ENCODE measurements at places on chromosomes 3 and 15.

DNA sequence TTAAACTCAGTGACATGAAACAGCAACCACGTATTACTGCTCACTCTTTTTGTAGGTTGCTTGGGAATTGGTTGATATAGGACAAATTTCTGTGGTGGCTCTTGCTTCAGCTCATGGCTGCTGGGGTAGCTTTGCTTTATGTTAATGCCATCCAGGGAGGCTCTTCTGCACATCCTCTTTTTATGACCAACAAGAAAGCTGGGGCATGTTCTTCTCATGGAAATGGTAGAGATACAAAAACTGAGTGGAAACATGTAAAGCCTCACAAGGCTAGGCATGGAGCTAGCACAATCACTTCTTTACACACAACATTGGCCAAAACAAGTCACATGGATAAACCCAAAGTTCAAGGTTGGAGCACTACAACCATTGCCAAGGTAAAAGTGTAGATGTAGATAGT, 176.8 kb downstream of the NECTIN3 start:
- no peak for DNase-seq

DNA sequence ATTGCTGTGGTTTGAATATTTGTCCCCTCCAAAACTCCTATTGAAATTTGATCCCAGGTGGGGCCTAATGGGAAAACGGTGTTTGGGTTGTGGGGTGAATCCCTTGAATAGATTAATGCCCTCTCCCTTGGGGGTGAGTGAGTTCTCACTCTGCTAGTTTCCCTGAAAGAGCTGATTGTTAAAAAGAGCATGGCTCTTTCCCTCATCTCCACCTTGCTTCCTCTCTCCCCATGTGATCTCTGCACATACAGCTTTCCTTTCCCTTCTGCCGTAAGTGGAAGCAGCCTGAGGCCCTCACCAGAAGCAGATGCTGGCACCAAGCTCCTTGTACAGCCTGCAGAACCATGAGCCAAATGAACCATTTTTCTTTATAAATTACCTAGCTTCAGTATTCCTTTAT, 394.9 kb upstream of the WNT5A start:
- DNase-seq, result no peak

DNA sequence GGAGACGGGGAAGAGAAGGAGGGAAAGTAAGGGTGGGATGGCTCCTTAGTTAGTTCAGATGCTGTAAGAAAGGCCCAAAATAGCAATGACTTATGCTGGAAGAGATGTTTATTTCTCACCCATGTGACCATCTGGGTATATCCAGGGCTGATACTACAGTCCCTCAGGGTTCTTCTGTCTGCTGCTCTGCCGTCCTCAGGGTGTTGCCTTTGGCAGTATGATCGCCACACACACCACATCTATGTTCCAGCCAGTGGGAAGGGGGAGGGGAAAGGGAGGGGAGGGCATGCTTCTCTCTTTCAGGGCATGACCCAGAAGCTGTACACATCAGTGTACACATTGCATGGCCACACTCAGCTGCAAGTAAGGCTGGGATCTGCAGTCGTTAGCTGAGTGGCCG, 10.2 kb downstream of the CD276 start:
- DNase-seq, result no peak

DNA sequence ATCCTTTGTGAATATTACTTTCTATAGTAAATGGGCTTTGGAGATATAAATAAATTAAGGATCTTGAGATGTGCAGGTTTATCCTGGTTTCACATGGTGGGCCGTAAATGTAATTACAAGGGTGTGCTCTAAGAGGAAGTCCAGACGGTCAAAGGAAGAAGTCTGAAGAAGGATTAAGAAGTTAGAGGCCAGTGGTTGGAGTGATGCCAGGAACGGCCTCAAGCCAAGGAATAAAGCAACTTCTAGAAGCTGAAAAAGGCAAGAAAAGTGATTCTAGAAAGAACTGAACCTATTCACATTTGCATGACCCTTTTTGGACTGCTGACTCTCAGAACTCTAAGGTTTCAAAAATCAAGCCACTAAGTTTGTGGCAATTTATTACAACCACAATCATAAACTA, 981.3 kb upstream of the ALCAM start:
- DNase-seq, result no peak

- DNase-seq, result no peak
Measured at GRCh38 chr3:118938183-118938961, 96.3 kb downstream of the IGSF11 start.

DNA sequence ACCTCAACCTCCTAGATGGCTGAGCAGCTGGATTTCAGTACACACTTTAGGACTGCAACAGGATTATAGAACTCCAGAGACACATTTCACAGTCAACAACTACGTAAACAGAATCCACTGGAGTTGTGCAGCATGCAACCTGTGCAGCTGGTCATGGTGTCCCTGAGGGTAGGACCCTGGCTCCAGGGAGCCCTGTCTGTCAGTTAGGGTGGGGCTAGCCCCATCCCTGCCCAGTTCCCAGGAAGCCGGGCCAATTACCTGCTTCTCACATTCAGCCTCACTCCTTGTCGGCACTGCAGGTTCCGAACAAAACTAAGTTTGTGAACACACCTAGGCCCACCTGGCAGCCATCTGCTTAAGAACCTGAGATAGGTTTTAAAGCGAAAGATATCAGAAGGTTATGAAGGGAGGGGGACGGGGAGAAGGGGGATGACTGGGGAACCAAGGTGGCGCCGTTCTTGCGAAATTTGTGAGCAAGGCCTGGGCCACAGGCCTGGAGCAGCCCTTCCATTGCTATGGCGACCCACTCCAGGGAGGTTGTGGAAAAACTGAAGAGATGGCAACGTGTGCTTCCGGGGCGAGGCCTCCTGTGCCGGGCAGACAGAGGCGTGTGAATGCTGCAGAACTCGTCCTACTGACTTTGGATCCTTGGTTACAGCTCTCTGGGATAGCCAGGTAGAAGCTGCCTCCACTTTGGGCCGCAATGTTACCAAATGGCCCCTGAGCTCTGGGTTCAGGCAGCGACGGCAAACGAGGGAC, 25.3 kb downstream of the ACSBG1 start:
- DNase-seq, result no peak

GRCh38 chr3:128410669-128411573, 55.8 kb downstream of the DNAJB8 start:
- DNase-seq, result no peak

DNA sequence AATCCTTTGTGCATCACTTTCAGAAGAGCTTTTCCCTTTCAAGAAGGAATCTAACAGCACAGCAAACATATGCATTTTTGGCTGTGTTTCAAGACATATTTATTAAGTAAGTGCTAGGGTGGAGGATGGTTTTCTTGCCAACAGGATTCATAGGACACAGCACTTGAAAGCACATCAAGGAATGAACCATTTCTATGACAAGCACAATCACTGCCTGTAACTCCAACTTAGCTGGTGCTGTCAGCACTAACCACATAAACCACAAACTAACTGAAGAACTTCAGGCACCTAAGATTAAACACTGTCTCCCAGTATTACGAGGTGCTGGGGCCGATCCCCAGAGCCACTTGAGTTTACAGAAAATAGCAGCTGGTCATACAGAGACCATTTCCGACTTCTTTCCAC, 35.4 kb upstream of the SPRED1 start:
- DNase-seq, result peak; percentile 14

GRCh38 chr3:179794355-179794754, 141.5 kb downstream of the USP13 start:
- DNase-seq, result no peak

DNA sequence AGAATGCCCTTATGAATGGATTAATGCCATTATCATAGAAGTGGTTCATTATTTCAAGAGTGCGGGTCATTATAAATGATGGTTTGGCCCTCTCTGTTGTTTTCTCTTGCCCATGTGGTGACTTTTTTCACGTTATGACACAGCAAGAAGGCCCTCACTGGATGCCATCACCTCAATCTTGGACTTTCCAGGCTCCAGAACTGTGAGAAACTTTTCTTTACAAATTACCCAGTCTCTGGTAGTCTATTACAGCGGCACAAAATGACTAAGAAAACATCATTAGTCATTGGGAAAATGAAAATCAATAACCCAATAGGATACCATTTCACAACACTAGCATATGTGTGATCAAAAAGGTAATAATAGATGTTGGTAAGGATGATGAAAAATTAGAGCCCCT, 119.0 kb upstream of the LPP start:
- DNase-seq, result no peak

DNA sequence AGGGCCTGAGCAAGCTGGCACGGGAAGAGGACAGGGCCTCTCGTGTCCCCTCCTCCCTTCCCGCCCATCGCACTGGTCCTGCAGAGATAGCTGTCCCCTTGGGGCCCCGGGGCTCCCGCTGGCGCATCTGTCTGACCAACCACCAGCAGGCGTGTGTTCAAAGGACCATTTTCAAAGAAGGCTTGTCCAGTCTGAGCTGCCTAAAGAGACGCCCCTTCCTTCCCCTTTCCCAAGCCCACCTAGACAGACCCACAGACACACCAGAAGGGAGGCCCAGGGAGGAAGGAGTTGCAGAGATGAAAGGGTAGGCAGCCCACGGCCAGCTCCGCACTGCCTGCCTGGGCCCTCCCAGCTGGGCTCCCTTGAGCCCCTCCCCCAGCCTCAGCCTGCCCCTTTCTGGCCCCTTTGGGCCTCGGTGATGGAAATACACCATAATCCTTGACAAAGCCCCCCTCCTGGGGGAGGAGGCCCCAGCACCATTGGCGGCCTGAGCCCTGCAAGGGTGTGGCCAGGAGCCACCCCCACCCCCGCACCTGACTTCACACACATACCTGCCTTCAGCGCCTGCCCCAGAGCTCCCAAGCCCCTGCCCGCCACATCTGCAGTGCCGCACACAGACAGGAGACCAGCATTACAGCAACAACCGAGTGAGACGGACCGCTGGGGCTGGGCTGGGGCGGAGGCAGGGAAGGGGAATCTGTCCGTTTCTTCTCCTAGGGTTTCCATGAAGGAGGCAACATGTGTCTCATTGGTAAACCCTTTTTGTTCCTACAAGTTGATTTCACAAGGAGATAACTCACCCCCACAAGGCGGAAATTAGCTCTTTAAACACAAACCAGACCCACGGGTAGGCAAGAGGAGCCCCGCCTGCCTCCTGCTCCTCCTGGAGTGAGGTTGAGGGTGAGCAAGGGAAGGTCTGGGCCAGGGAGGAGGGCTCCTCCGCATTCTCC, at the start of gene STRA6:
STRA6 (minus strand) TSS at position 336 of the 950 bp plus-strand sequence. CDS start 520 bp downstream, outside the sequence.
- DNase-seq, result no peak

DNA sequence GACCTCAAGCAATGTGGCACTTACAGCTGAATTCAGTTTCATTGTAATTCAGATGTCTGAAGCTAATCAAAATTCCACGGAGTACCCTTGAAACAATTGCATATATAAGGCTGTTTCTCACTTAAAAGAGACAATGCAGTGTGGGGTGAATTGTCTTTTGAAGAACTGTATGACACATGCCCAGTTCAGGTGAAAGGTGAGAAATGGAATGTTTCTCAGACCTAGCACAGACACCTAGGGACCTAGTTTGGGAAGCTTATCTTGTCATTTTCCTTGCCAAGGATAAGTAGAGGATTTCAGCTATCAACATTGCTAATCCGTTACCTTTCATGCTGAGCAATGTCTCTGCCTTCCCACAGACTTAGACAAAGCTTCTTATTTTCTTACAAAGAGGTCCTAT, 36.3 kb downstream of the MBNL1 start:
- DNase-seq, result no peak

GRCh38 chr3:10366651-10367101, 45.8 kb upstream of the SEC13 start:
- DNase-seq, result peak; percentile 92

- DNase-seq, result no peak
Measured at GRCh38 chr3:52443268-52443610, 1.7 kb downstream of the SEMA3G start.

DNA sequence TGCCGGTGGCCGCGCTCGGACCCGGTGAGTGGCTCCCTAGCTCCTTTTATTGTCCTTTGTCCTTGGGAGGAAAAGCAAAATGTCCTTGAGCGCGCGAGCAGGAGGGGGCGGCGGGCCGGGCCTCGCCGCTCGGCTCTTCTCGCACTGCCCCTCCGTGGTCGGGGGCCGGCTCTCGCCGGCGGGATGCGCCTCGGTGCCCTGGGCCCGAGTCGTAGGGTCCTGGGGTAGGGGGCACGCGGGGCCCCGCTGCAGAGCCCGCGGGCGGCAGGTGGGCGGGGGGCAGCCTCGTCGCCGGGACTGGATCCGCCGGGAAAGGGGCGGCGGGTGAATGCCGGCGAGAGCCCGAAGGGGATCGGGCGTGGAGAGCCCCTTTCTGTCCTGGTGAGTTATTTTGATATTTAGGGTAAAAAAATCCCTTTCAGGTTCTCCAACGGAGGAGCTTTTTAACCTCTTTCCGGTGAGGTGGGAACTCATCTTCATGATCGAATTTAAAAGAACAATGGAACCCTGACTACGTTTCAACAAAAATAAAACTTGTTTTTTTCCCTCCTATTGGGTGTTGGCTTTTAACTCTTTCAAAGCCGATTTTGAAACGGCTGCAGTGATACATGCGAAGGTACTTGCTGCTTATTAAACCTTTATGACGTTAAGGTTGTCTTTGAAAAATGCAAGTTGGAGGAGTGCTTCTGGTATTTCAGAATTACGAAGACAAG, 16.8 kb upstream of the CHD2 start:
- no peak for DNase-seq

DNA sequence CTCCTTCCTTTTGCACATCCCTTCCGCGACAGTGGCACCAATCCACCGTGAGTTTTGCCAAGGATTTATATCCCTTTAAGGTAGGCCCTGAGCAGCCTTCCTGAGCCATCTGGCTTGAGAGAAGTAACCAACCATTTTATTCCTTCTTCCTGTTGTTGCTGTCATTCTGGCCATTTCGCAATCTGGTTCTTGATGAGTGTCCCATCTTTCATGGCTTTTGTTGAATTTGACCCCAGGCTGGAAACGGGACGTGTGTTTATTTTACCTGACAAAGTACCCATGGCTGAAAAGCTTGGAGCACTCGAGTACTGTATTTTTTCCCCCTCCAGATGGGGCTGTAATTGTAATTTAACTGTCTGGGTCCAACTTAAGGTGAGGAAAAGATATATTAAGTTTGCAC, 173.4 kb downstream of the WNT5A start:
- DNase-seq, result no peak

- DNase-seq, result peak; percentile 39
Measured at GRCh38 chr3:60277361-60277800, 973.9 kb downstream of the FHIT start.

GRCh38 chr3:21919383-21919782, 168.4 kb upstream of the ZNF385D start:
- no peak for DNase-seq

DNA sequence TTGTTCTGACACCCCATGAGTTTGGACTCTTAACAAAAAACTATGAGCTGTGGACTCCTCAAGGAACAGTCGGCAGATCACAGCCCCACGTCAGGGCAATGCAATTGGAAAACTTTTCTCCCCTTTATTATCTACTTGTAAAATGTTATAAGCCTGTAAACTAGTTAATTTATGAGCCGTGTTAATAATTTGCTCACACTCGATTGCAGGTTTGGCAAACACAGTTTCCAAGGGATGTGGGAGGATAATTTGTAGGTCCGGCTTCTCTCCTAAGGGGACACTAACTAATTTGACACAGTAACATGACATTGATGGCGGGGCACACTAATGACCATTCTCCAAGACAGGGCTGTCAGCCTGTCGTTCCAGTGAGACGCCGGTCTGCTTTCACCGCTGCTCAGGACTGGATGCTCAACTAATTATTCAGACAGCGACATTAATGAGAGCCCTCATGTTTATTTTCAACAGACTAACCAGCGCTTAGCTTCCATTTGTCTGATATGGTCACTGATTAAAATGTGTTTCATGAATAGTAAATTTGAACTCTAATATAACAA, 222.1 kb downstream of the FOXP1 start:
- no peak for DNase-seq

Data from HS-27A (cell line).